ENCODE measurements at places on chromosomes 1 and 21.

DNA sequence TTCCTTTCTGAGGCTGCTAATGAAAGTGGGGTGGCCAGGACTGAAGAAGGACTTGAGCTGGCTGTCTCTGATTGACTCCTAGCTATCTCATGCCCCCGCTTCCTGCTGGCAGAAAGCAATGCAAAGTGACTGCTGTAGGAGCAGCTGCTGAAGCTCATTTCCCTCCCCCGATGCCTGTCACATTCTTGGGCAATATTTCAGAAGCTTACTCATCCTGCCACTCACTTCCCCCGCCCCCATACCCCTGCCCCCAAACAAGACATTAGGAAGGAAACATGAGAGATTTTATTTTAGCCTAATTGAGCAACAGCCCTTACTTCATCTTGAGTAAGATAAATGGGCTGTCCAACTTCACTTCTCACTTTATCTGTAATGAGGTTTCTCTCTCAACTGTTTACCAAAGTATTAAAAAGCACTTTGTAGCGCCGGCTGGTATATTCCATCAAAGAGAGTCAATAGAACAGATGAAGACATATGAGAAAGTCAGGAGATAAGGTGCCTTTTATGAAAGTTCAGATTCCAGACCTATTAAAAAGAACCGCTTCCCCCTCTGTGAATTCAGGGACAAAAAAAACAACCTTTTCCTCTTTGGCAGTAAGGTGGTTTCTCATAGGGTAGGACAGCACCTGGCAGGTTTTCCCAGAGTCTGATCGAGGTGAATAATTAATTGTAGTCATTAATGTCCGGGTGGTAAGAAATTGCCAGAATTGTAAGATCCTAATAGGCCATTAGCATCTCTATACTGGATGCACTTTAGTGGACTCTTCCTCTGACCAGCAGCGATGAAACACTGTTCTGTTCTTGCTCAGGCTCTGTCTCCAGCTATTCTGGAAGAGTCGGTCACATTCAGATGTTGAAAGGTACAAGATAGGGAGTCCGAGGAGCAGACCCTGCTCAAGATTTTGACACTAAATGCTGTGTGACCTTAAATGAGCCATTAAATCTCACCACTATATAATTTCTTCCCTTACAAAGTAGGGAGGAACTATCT, 70.2 kb downstream of the SH3GLB1 start:
- peak; percentile 34 for DNase-seq

DNA sequence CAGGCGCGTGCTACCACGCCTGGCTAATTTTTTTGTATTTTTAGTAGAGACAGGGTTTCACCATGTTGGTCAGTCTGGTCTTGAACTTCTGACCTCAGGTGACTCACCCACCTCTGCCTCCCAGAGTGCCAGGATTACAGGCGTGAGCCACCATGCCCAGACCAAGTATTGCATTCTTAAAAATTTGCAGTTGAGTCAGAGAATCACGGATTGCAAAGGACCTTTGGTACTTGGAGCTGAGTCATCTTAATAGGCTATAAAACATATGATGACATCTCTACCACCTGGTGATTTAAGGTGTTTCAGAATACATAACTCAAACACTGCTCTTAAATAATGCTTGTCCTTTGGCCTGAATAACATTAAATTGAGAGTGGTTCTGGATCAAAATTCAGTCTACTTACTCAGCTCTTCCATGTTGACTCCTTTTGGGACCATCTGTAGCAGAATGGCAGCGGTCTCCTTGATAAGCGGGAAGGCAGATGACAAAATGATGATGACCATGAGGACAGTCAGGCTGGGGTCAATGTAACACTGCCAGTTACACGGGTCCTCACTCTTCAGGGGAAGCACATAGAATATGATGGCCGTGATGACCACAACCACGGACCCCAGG, 10.4 kb downstream of the SLC30A10 start:
- DNase-seq = no peak

DNA sequence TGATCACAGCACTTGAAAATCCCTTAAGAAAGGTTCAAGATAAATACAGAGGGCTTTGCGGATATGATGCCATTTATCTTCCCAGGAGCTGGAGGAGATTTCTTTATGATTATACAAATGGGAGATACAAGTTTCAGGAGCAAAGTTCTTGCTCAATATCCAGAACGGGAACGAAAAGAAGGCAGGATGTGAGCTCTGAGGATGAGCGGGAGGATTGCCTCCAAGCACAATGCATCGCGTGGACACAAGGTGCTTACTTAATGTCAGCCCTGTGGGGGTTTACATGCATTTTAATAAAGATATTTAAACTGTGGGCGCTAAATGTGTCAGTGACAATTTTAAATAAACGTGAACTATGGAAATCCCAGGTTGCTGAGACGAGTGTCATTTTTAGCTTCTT, 59.0 kb downstream of the SYT6 start:
- no peak for DNase-seq

DNA sequence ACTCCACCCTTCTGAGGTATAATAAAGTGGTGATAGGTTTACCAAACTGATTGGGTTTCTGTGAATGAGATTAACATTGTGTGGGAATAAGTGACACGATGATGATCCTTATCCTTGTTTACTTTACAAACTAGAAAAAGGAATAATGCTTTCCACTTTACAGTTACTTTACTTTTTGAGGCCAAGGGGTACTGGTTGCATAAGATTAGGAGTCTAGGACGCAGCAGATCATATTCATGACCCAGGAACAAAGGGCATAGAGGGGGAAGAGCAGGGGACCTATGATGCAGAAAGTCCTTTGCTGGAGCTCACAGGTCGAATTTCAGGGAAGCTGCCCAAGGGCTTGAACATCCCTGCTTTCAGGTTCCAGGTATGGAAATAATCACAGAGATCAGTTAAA, 20.4 kb downstream of the FGGY start:
- DNase-seq = no peak

GRCh38 chr21:42863504-42863870, 15.9 kb downstream of the WDR4 start:
- no peak for DNase-seq

DNA sequence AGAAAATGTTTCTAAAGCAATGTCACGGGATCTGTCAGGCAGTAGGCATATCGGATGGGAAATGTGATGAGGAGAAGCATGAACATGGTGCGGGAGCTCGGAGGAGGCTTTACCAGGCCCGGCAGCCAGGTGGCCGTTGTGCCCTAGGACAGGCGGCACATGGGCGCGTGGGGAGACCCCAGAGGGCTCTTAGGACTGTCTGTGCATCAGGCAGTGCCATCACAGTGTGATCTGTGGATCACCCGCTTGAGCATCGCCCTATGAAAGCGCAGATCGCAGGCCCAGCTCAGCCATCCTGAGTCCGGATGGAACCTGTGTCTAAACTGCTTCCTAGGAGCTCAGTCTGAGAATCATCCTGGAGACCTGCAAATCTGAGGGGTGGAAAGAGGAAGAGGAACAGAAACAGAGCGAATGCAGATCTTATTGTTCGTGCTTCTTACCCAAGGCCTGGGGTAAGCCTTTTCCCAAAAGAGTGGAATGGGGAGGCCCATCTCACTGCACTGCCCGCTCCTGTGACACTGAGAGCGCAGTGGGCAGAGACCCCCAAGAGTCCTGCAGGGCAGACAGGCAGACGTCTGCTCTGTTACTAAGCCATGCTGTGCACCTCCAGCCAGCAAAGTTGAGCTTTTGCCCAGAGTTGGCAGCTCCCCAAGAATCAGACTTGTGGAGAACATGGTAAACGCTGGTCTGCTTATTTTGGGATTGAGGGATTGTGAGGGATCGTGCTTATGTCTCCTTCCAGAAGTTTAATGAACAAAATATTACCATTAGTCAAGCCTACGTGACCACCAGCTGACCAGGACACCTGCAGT, 251.0 kb downstream of the RHOU start:
- no peak for DNase-seq

DNA sequence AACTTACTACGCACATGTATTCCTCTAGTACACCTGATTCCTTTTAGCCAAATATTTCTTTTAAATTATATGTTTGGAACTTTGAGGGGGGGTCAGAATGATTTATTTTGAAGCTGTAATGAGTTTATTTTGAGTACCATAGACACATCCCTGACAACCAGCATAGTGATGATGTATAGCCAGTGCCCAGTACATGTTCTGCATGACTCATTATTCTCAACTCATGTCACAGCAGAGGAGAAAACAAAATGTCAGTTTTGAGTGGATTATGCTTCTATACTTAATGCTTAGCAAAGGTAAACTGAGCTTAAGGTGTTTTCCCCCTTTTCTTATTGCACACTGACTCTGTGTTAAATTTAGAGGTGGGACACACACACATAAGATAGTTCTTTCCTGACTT, 22.4 kb upstream of the LEPR start:
- DNase-seq = no peak

GRCh38 chr1:204446413-204447111, 34.9 kb upstream of the PPP1R15B start:
- peak; percentile 89 for DNase-seq

- peak; percentile 80 for DNase-seq
Measured at GRCh38 chr1:240611619-240612480, at the start of gene GREM2. TSS of gene GREM2 (minus strand) at chr1:240612155. CDS start at chr1:240493475, 118,680 bp downstream.

GRCh38 chr1:169835647-169836046, 40.9 kb upstream of the METTL18 start:
- no peak for DNase-seq

GRCh38 chr1:147341246-147341645, 98.8 kb downstream of the CHD1L start:
- DNase-seq = no peak

- peak; percentile 42 for DNase-seq
Measured at GRCh38 chr1:220527279-220527907, 543 bp upstream of the MARK1 start.

DNA sequence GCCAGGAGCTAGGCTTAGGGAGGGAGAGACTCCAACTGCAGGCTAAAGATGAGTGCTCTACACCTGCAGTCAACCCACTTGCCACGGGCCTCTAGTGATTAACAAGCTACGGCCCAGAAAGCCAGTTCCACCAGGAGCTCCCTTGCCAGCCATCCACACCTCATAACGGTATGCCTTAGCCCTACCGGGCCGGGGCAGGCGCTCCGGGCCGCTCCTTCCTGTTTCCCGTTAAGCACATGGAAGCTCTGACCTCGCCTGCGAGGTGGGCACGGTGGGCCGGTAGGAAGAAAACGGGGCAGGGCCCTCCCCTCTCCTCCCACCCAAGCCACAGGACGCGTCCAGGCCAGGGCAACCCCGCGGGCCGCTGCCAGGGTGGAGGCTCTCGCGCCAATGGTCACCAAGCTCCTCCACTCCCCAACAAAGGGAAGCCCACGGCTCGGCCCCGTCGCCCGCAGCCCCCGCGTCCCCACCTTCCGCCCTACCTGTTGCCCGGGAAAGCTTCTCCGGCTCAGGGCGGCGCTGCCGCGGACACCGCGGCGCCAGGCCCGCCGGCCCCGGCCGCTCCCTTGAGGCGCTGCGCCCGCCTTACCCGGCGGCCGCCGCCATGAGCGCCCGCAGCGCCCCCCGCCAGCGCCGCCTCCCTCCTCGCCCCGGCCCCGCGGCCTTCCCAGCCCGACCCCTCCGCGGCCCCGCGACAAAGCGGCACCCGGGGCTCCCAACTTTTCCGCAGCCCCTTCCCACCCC, 627 bp downstream of the CERS2 start:
- DNase-seq = peak; percentile 45

GRCh38 chr1:235421751-235422150, 54.5 kb downstream of the TBCE start:
- no peak for DNase-seq

GRCh38 chr1:245380790-245381535, 226.2 kb downstream of the KIF26B start:
- DNase-seq = peak; percentile 74

DNA sequence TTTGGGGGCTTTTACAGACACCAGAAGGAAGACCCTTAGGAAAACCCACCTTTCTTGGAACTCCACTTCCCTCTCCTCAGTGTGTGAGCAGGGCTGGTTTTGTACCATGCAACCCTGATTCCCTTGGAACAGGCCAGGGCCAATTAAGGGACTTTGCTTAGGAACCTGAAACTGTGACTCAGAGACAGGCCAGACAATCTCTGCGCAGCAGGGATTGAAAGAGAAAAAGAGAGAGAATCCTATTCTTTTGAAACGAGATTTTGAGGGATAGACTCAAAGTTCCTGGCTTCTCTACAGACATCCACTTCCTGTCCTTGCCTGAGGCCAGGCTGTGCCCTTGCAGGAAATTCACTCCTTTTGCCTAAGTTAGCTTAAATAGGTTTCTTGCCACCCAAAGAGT, 23.1 kb upstream of the C1orf198 start:
- peak; percentile 62 for DNase-seq

DNA sequence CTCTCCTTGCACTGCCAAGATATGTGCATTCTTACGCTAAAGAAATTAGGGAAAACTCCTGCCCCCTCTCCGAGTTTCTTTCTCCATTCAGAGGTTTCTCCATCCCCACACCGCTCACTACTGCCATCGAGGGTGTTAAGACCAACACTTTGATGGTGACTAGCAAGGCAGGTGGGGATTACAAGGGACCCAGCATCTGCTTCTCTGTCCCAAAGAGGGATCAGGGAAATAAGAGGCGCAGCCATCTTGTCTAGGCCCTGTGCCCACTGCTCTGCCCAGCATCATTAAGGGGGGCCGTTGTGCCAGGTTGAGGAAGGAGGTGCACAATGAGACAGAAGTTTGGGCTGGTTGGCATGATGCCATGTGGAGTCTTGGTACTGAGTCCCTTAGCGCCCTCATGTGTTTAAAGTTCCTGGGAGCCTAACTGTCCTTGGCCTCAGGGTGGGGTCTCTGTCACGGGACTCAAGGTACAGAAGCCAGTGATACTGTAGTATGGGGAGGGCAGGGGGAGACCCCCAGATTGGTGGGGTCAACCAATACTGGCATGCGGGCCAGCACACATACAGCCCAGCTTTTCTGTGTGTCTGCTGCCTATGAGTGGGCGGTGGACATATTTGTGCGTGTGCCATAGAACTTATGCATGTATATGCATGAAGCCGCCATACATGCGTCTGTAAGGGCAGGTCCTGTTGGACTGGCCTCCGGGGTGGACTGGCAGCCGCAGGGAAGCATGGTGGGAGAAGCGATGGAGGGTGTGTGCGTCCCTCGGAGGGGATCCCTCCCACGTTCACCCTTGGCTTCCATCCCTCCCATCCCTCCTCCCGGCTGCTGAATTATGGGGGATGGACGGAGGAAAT, 5.5 kb downstream of the EFNA3 start:
- peak; percentile 14 for DNase-seq

GRCh38 chr1:6419397-6419803, 319 bp downstream of the HES2 start:
- no peak for DNase-seq

DNA sequence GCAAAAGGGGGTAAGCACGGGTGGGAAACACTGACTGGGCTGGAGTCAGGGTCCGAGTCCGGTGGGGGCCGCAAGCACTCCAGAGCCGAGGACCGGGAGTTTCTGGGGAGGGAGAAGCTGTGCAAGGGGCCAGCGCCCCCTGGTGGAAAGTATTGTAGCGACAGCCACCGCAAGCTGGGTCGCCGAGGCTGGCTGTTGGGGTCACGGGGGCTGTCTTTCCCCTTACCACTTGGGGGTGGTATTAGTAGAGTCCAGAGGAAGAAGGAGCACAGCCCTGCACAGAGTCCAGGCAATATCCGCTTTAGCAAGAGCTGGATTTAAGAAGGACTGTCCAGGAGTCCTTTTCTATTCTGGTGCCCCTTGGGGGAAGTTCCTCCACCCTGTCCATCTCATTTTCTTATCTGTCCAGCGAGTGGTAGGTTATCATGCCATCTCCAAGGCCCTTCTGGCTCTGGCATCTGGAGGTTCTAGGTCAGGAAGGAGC, 17.9 kb upstream of the ETV3 start:
- peak; percentile 96 for DNase-seq

- DNase-seq = no peak
Measured at GRCh38 chr1:125086611-125087010, 3901.8 kb downstream of the SRGAP2C start.

- DNase-seq = no peak
Measured at GRCh38 chr1:85289207-85289847, 12.9 kb upstream of the BCL10 start.
